ENCODE measurements at places on chromosomes 7 and 10.
A peak's percentile ranks its signal among the peaks of the same experiment; 100 is the strongest.

GRCh38 chr7:53070883-53071282, 35.5 kb downstream of the POM121L12 start:
- no peak for DNase-seq

- no peak for DNase-seq
Observed at GRCh38 chr10:102951316-102951715, 33.2 kb downstream of the CNNM2 start.

DNA sequence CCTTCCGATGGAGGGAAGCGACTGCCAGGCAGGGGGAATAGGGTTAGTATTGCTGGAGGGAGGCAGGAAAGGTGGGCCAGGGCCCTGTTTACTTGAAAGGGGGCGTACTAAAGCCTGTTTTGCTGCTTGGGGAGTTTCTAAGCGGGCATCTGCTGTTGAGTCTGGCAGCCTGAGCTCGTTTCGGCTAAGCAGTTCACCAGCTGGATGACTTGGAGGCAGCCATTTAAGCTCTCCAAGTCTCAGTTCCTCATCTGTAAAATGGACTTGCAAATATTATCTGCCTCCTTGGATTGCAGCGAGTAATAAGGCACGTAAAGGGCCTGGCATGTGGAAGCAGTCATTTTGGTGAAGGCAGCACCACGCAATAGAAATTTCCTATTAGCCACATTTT, 44.0 kb downstream of the LDB3 start:
- DNase-seq: peak; percentile 15

DNA sequence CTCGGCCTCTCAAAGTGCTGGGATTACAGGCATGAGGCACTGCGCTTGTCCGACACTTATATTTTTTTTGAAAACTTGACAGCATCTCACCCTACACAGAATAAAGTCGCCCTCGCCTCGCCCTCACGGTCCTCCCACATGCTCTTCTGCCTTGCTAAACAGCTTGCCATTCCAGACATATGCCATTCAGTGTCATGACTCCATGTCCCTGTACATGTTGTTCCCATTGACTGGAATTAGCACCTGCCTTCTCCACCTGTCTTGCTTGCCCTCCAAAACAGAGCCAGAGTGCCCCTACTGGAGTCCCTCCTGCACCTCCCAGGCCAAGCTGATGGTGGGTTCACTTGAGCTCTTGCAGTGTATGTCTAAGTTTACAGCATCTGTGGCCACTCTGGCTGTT, 6.2 kb downstream of the NIPSNAP2 start:
- no peak for DNase-seq

DNA sequence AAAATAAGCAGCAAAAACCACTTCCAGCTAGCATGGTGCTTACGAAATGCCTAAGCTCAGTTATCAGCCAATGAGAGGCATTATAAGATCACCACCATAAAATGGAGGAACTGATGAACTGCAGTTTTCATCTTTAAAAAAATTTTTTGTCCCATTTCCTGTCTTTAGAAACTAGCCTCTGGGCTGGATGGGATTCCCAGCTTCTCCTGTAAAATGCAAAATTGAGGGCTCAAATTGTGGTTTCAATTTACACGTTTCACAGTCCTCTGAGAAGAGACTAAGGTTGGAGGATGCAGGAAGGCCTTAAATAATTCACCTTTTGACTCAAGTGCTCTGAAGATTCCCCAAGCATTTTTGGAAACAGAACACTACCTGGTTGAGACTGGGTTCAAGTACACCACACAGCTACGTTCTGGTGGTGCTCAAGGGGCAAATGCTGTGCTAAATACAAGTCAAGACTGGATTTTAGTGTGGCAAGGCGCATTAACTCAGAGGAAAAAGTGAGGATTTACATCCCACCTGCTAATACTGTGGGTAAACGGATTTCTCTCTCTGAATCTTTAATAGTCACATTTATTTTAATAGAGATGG, 951 bp downstream of the ZNF25 start:
- no peak for DNase-seq

DNA sequence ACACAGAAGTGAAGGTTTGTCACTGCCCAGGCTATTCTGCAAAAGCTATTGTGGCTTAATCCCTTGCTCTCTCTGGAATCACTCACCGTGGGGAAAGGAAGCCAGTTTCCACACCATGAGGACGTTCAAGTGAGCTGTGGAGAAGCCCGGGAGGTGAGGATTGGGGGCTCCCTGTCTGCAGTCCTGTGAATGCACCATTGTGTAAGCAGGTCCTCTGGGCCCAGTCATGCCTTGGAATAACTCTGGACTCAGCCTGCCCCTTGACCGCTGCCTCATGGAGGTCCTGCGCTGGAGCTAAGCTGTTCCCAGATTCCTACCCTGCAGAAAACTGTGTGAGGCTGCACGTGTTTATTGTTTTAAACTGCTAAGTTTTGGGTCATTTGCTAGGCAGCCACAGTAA, 33.5 kb downstream of the LYZL2 start:
- no peak for DNase-seq

GRCh38 chr7:150648353-150649079, 16.3 kb upstream of the GIMAP6 start:
- no peak for DNase-seq

DNA sequence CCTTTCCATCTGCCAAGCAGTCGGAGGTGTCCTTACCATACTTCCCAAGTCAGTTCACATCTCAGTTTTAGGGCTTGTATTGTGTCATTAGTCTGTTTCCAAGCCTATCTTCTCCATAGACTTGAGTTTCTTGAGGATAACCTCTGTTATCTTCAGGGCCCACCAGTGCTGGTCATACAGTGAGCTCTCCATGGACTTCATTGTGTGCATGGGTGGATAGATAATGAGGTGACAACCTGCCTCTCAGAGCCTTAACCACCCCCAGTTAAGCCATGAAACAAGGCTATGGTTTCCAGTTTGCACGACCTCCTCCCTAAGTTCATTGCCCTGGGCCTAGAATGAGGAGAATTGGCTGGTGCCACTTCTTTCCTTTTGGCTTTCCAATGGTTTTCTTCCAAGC, 38.5 kb upstream of the WAC start:
- no peak for DNase-seq

DNA sequence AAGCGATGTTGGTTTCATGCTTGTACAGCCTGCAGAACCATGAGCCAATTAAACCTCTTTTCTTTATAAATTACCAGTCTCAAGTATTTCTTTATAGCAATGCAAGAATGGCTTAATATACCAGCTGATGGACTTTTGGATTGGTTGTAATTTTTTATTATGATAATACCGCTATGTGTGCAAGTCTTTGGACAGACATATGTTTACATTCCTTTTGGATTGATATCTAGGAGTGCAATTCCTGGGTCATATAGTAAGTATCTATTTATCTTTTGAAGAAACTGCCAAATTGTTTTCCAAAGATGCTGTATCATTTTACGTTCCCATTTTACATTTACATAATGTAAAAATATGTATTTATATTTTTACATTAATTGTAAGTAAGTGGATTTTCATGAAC, 81.2 kb upstream of the PIP4K2A start:
- DNase-seq: no peak

- no peak for DNase-seq
Observed at GRCh38 chr7:74289659-74290552, 699 bp downstream of the CLIP2 start.

- DNase-seq: no peak
Observed at GRCh38 chr10:132744839-132745238, 41.1 kb downstream of the NKX6-2 start.

DNA sequence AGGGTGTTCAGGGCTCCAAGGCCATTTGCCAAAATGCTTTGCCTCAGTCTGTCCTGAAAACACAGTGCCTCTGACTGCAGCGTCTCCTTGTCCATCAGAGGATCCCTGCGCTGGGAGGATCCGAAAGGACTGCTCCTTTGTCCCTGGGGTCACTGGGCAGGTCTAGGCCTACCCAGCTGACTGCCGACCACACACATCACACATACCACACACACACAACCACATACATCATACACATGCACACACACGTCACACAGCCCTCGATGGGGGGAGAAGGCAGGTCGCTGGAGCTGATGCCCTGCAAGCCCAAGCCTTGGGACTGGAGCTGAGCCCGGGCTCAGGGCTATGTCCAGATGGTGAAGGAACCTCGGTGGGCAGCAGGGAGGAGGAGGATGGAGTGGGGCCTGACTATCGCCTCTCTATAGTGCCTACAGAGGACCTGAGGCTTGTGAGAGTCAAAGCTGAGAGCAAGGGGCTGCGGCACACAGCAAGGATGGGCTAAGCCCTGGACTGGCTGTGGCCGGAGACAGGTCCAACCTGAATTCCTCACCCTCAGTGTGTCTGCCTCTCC, 29.1 kb downstream of the GPRIN2 start:
- DNase-seq: peak; percentile 1

DNA sequence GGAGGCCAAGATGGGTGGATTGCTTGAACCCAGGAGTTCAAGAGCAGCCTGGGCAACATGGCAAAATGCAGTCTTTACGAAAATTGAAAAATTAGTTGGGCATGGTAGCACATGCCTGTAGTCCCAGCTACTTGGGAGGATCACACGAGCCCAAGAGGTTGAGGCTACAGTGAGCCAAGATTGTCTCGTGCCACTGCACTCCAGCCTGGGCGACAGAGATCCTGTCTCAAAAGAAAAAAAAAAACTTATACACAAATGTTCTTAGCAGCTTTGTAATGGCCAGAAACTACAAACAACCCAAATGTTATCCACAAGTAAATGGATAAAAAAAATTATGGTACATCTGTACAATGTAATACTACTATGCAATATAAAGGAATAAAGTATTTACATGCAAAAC, 12.6 kb downstream of the NT5C2 start:
- DNase-seq: no peak

DNA sequence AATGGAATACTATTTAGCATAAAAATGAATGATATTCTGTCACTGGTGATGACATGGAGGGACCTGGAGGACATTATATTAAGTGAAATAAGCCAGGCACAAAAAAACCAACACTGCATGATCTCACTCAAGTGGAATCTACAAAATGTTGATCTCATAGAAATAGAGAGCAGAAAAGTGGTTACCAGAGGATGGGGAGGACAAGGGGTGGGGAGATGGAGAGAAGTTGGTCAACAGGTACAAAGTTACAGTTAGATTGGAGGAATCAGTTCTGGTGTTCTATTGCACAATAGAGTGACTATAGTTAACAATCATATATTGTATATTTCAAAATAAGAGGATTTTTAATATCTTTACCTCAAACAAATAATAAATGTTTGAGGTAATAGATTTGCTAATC, 24.7 kb upstream of the SLC18A3 start:
- DNase-seq: no peak

GRCh38 chr10:20674926-20675325, 222.2 kb downstream of the NEBL start:
- DNase-seq: no peak

- DNase-seq: peak; percentile 16
Observed at GRCh38 chr10:60732198-60732806, 46.0 kb upstream of the CDK1 start.

- no peak for DNase-seq
Observed at GRCh38 chr10:44787480-44788075, 123.6 kb upstream of the TMEM72 start.

GRCh38 chr7:111091593-111092358, 849 bp downstream of the LRRN3 start:
- DNase-seq: no peak

DNA sequence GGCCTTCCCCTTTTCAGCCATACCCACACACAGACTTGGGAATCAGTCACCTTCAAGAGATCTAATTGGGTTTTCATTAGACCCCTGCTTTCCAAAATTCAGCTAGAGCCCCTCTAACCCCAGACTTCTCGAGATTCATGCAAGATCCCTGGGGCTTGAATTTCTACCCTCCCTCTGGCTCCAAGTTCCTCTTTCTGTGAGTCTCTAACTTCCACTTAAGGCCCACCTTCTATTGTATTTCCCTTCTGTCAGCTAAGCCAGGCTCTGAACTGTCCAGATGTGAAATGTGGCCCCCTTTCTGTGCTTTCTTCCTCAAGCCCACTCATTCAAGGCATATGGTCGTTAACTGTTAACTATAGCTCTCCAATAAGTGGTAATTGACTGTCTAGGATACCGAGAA, 132.2 kb downstream of the ZNF365 start:
- DNase-seq: no peak

DNA sequence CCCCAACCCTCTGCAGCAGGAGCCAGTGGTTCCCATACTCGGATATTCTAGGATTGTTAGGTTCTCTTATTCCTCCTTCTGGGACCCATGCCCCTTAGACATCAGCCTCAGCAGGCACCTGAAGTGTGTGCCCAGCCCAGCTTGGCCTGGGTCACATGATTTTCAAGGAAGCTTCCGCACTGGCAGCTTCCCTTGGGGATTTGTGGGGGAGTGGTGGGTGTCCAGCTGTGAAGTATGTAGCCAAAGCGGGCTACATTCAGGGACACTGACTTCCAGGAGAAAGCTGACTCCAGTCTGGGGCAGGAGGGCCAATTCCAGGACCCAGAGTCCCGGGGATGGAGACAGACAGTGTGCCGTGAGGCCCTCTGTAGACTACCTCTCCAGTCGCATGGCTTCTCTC, 1.3 kb downstream of the LDB1 start:
- no peak for DNase-seq

DNA sequence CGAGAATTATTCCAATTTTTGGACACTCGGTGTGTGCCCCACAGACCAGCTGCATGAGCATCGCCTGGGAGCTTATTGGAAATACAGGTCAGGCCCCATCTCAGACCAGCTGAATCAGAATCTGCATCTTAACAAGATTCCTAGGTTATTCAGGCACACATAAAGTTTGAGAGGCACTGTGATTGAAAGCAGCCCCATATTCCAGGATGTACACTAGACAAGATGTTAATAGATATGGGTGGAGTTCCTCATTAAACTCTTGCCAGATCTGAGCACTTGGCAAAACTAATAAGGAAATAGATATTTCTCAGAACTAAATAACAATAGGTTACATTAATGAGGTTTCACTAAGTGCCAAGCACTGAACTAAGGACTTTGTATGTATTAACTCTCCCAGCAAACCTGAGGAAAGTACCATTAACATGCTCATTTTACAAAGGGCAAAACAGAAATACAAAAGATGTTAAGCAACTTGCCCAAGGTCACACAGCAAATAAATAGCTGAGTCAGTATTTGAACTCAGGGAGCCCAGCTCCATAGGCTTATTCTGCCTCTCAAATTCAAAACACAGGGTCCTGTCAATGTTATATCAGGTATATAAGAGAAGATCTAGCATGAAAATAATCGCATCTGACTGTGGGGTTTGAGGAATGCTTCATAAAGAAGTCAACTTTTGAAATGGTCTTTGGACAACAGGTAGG, 29.9 kb downstream of the PPP1R3C start:
- DNase-seq: no peak

GRCh38 chr7:29968683-29969395, 20.8 kb downstream of the SCRN1 start:
- DNase-seq: no peak

GRCh38 chr7:104784686-104785085, 229.3 kb upstream of the KMT2E start:
- DNase-seq: no peak
